Activated CD4-positive, CD25-positive, alpha-beta regulatory T cell treated with anti-CD3 and anti-CD28 coated beads, Interleukin-2, amount 50 U/mL, for 16 hours (primary cell): ENCODE measurements at places on chromosomes 2 and 18.

DNA sequence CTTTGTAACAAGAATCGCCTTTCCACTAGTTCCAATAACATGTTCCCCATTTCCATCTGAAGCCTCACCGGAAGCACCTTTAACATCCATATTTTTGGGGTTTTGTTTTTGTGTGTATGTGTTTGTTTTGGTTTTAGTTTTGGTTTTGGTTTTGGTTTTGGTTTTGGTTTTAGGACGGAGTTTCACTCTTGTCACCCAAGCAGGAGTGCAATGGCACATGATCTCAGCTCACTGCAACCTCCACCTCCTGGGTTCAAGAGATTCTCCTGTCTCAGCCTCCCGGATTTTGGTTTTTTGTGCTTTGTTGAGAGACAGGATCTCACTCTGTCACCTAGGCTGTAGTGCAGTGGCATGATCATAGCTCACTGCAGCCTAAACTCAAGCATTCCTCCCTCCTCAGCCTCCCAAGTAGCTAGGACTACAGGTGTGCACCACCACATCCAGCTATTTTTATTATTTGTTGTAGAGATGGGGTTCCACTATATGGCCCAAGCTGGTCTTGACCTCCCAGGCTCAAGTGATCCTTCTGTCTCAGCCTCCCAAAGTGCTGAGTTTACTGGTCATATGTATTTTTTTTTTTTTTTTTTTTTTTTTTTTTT is 36.3 kb downstream of the TGOLN2 start:
- no peak for DNase-seq

DNA sequence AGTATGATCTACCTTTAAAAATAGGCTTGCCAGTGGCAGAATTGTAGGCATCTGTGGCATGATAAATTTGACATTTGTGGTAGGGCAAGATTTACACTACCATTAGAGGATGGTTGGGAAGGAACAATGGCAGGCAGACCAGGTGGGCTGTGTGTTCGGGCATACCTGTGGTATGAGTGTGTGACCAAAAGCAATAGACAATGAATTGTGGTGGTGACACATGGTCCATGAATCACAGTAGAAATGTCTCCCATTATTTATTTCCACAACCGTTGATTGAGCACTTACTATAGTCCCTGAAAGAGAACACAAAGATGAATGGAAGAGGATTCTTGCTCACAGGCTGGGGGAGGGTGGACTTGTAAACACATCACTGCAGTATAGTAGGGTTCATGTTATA is 29.9 kb upstream of the RUFY4 start:
- DNase-seq, result no peak

GRCh38 chr2:70743068-70743467 is 24.9 kb downstream of the ADD2 start:
- no peak for DNase-seq

GRCh38 chr2:241237047-241237446 is 48.6 kb downstream of the ANO7 start:
- DNase-seq, result no peak

GRCh38 chr2:238251331-238251730 is 11.5 kb upstream of the HES6 start:
- no peak for DNase-seq
